ENCODE measurements at places on chromosomes 12 and 14. TPM values are rescaled to one million over a fixed set of nuclear protein-coding genes. Genes with fewer than 3 reads are reported as not detected.

The SERPINA5 gene
- total RNA-seq: 1.9 TPM

The SOS2 gene
- total RNA-seq: 10.3 TPM

DNA sequence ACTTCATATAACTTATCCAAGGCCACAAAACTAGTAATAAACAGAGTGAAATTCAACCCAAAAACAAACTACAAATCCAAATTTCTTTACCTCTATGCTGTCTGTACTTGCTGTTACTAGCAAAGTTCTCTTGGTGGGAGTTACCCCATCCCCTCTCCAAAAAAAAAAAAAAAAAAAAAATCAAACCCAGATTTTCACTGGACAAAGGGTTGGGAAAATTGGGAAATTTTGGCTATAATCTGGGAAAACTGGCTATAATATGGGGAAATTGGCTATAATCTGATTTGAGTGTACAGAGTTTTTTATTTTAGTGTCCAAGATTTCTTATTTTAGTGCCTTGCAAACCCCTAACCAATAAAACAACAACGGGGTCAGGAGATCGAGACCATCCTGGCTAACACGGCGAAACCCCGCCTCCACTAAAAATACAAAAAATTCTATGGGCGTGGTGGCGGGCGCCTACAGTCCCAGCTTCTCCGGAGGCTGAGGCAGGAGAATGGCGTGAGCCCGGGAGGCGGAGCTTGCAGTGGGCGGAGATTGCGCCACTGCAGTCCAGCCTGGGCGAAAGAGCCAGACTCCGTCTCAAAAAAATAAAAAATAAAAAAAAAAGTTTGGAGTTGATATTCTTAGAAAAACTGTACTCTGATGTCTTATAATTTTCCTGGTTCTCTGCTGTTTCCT, 148.4 kb downstream of the CHST11 start:
- H3K27me3 ChIP-seq: no peaks in the 10 kb centered on the region
- DNase-seq: peak; percentile 54
- no peaks in the 10 kb centered on the region for H3K36me3 ChIP-seq
- H3K27ac ChIP-seq: no peak overlapping the region

GRCh38 chr14:56118611-56119181, 485 bp downstream of the PELI2 start:
- peaks cover 7% of the 10 kb centered on the region for H3K4me1 ChIP-seq
- H3K27ac ChIP-seq: peak overlapping the region; percentile 38
- H3K36me3 ChIP-seq: no peaks in the 10 kb centered on the region

- no peaks in the 10 kb centered on the region for H3K4me1 ChIP-seq
- H3K4me3 ChIP-seq: no peak overlapping the region
- H3K27me3 ChIP-seq: no peaks in the 10 kb centered on the region
- DNase-seq: no peak
These were observed 18.7 kb downstream of the RASAL1 start for GRCh38 chr12:113116875-113117274.

GRCh38 chr12:66600903-66601302, 78.0 kb downstream of the GRIP1 start:
- H3K4me3 ChIP-seq: no peak overlapping the region
- no peak for DNase-seq
- H3K27me3 ChIP-seq: no peaks in the 10 kb centered on the region
- no peaks in the 10 kb centered on the region for H3K36me3 ChIP-seq
- no peak overlapping the region for H3K27ac ChIP-seq
- peaks cover 7% of the 10 kb centered on the region for H3K4me1 ChIP-seq

DNA sequence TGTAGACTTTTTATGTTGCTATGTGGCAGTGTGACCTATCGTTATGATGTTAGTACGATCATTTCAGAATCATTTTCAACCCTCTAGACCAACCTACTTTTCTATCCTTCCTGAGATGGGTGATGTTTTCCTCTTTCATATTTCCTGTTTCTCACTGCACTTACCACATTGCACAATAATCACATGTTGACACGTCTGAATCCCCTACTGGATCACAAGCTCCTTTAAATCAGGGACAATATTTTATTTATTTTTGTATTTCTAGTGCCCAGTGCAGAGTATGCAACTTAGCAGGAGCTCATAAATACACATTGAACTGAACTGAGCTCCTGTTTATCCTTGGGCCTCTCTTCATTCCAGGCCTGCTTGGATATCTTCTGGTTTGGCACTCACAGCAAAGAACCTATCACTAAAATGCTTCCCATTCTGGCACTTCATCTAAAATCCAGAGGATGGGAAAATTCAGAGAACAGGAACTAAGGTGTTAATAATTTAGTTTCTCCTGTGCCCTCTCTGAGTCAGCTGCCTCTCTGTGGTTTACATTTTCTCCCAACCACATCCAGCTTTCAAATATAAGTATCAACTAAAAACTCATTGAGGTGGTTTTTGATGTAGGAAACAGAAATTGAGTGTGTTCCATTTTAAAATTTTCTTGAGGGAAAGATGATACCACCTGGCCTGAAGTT, 69.4 kb upstream of the DYRK2 start:
- H3K27ac ChIP-seq: no peak overlapping the region
- no peak for DNase-seq
- no peak overlapping the region for H3K4me3 ChIP-seq
- no peaks in the 10 kb centered on the region for H3K4me1 ChIP-seq
- H3K36me3 ChIP-seq: no peaks in the 10 kb centered on the region

DNA sequence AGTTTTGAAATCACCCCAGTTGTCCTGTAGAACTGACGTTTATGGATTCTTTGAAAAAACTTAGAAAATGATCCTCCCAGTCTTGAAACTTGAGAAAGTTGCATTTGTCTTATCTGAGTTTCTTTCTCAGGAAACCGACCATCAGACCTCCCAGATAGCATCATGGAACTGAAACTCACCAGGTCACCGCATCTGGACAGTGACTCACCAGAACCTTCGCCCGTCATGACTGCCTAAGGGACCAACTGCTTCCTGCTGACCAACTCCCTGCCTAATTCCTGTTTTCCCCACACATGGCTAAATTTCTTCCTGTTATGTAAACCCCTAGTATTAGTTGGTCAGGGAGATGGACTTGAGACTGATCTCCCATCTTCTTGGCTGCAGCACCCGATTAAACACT, 175.7 kb downstream of the RIMBP2 start:
- no peak overlapping the region for H3K4me3 ChIP-seq
- no peak for DNase-seq
- H3K4me1 ChIP-seq: no peaks in the 10 kb centered on the region
- no peaks in the 10 kb centered on the region for H3K36me3 ChIP-seq

- peaks cover 5% of the 10 kb centered on the region for H3K4me1 ChIP-seq
- H3K36me3 ChIP-seq: no peaks in the 10 kb centered on the region
- H3K4me3 ChIP-seq: no peak overlapping the region
- no peak overlapping the region for H3K27ac ChIP-seq
- H3K27me3 ChIP-seq: no peaks in the 10 kb centered on the region
- no peak for DNase-seq
These were observed 61.2 kb downstream of the BEGAIN start for GRCh38 chr14:100526057-100526456.

GRCh38 chr12:130186651-130187268, 24.5 kb downstream of the FZD10 start:
- no peak for DNase-seq
- H3K4me3 ChIP-seq: no peak overlapping the region
- H3K36me3 ChIP-seq: no peaks in the 10 kb centered on the region
- H3K27ac ChIP-seq: no peak overlapping the region
- H3K4me1 ChIP-seq: no peaks in the 10 kb centered on the region
- peaks cover 2% of the 10 kb centered on the region for H3K27me3 ChIP-seq

- no peaks in the 10 kb centered on the region for H3K36me3 ChIP-seq
- H3K27me3 ChIP-seq: no peaks in the 10 kb centered on the region
- no peaks in the 10 kb centered on the region for H3K4me1 ChIP-seq
- H3K4me3 ChIP-seq: no peak overlapping the region
- no peak for DNase-seq
These were observed 19.9 kb upstream of the PHC1 start for GRCh38 chr12:8894378-8894777.

Data from H1 (cell line).